Posterior cingulate gyrus (tissue), 11 donors: ENCODE measurements at places on chromosomes 7 and 10.

- no peak for DNase-seq
Observed at GRCh38 chr10:62399211-62399610, 25.0 kb downstream of the ZNF365 start.

DNA sequence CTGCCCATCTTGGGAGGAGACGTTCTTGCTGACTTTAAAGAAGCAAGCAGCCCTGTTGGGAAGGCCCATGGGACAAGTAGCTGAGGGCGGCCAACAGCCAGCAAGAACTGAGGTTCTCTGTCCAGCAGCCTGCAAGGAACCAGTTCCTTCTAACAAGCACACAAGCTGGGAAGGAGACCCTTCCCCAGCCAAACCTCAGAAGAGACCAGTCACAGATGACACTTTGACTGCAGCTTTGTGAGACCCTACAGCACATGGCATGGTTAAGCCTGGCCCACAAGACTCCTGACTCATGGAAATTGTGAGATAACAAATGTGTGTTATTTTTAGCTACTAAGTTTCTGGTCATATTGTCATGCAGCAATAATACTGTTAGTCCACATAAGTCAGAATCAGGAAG lies 99.9 kb downstream of the PRLHR start:
- DNase-seq, result no peak

GRCh38 chr10:31679936-31680335 lies 248.7 kb downstream of the ARHGAP12 start:
- DNase-seq, result no peak

- no peak for DNase-seq
Observed at GRCh38 chr10:46266306-46266985, 20.4 kb upstream of the ANTXRL start.

GRCh38 chr7:55131142-55131929 lies 112.5 kb downstream of the EGFR start:
- no peak for DNase-seq

GRCh38 chr7:87473986-87474385 lies 1.5 kb downstream of the ABCB4 start:
- DNase-seq, result no peak

DNA sequence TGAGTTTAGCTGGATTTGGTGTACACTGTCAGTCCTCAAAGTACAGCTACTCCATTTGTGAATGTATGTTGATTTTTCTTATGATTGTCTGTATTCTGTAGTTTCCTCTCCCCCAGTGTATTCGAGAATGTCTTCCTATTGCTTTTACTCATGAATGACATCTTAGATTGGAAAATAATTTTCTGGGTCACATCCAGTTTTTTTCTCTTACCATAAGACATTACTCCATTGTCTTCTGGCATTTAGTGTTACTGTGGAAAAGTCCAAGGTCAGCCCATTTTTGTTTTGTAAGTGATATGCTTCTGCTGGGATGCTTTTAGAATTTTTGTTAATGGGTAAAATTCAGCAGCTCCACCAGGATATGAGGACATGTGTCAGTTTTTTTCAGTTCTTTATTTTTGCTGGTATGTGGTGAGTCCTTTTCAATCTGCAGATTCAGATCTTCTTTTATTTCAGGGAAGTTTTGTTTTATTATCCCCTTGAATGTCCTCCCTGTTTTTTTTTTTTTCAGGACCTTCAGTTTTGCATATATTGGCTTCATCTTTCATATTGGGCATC lies 33.6 kb downstream of the WAC start:
- no peak for DNase-seq

- no peak for DNase-seq
Observed at GRCh38 chr10:86312701-86313270, 53.8 kb downstream of the GRID1 start.

DNA sequence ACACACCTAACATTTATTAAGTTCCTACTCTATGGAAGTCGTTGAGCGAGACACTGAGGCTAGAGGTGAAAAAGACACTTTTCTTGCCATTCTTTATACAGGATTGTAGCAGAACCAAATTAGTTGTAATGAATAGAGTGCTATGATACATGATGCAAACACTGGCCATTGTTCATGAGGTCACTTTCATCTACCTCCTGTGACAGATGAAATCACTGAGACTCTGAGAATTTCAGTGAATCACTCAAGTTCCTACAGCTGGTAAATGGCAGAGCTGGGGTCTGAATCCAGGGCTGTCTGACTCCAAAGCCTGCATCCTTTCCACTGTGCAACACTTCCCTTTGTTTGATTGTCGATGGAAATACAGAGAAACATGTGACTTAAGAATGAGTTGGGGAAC lies 657.6 kb downstream of the LRMDA start:
- DNase-seq, result no peak

- DNase-seq, result no peak
Observed at GRCh38 chr7:129702761-129703338, 91.3 kb downstream of the NRF1 start.
